Stimulated activated CD4-positive, alpha-beta T cell treated with anti-CD3 and anti-CD28 coated beads, TNF-alpha, amount 100 ng/mL, for 24 hours (primary cell): ENCODE measurements at places on chromosomes 1 and 21.

DNA sequence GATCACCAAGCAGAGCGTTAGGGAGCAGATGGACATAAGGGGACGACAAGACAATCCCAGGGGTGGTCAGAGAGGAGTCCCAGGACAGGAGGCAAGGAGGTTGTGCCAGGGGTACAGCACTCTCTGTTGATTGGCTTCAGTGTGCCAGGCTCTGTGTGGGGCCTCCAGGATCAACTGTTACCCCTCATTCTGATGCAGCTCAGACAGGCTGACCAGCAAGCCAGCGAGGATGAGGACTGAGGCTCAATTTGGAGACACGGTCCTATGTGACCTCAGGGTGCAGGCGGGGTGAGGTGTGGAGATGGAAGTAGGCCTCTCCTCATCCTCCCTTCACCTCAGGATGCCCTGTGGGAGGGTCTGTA, 4.0 kb downstream of the HYI start:
- no peak for DNase-seq

- no peak for DNase-seq
Observed at GRCh38 chr1:2250721-2251281, 22.7 kb downstream of the SKI start.

DNA sequence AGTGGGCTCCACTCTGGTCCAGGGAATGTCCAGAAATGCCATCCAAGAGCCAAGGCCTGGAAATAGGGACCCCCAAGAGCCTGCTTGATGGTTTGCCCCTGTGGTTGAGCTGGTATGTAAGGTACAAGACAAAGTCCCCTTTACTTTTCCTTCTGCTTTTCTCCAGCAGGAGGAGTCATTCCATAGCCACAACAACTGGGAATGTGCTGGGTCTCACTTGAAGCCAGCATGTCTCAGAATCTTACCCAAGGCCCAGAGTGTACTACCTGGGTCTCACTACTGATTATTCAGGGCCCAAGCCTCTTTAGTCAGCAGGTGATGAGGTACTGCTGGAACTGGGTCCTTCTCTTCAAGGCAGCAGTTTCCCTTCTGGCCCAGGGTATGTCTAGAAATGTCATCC, 62.1 kb upstream of the CD55 start:
- no peak for DNase-seq

- DNase-seq, result no peak
Observed at GRCh38 chr1:35605071-35605866, 32.2 kb downstream of the TFAP2E start.

GRCh38 chr1:158426137-158426536, at the start of gene OR10K2:
OR10K2 (minus strand) TSS chr1:158426237; CDS start chr1:158420866, 5,371 bp downstream.
- no peak for DNase-seq

- peak; percentile 12 for DNase-seq
Observed at GRCh38 chr1:54950369-54951163, 29.9 kb upstream of the TMEM61 start.

- no peak for DNase-seq
Observed at GRCh38 chr1:171251042-171251951, 3.0 kb downstream of the FMO1 start.
